HCT116 (cell line): ENCODE measurements at places on chromosomes 6 and 20. TPM values are rescaled to one million over a fixed set of nuclear protein-coding genes. Genes with fewer than 3 reads are reported as not detected.

TRMT11 gene
- total RNA-seq, result 41.8 TPM

DNAH8 gene
- not detected for total RNA-seq

STXBP5 gene
- 12.6 TPM for total RNA-seq

ADGRF5 gene
- total RNA-seq, result 0.17 TPM

DNA sequence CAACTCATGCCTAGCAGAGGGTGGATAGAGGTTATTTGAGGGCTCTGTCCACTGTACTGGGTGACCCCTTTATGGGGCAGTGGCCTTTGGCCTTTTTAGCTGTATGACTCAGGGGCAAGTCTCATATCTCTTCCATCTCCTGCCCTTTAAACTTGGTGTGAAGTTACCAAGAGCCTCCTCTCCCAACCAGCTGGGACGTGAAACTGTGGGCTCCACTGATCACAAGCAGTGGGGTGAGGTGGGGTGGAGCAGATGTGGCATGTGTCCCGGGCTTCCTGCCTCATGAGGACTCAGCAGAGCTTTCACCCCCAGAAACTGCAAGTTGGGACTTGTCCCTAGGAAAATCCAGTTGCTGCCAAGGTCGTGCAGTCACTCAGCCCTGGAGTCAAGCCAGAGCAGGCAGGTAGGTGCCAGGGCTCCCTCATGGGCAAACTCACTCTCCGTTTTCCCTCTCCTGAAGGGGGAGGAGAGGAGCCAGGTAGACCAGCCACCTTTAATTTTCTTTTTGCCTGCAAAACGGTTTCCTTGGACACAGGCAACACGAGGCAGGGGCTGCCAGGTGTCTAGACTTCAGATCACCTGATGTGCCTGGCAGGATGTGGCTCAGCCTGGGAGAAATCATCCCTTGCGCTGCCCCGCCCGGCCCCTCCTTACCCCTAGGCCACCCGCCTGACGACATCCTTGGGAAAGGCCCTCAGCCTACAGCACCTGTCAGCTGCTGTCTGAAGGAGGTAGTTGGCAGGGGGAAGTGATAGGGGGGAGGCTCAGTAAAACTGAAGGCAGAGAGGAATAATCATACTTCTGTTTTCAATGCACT lies 4.0 kb downstream of the CDKN1A start:
- no peak for DNase-seq

- no peak for DNase-seq
Observed at GRCh38 chr20:18978311-18978710, 164.7 kb downstream of the SCP2D1 start.

GRCh38 chr20:64222851-64223525 lies 32.6 kb upstream of the PCMTD2 start:
- no peak for DNase-seq

- DNase-seq, result no peak
Observed at GRCh38 chr6:147892476-147892875, 384.0 kb downstream of the SAMD5 start.

DNA sequence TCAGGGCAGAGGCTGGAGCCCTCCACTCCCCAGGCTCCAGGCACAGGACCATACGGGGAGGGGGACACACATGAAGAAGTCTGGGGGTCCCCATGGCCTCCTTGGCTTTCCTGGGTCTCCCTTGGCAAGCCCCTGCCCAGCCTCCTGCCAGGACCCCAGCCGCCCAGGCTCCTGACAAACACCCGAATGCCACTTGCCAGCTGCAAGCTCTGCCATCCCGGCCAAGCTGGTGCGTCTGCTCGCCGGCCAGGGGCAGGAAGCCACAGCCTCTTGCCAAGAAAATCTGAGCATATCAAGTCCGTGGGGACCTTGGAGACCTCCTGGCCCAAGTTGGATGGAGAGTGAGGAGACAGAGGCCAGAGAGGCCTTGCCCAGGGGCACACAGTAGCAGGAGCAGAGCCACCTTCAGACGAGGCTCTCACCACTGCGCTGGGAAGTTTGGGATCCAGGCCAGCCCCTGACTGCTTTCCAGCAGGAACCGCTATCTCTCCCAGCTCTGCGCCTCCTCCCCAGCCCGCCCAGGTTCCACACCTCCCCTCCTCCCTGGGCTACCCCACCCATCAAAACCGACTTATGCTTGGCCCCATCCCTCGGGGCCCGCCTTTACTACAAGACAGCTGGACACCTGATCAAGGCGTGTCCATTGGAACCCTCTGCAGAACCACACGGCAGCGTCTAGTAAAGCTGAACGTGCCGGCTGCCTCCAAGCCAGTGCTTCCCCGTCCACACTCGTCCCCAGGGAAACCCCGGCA lies 80.2 kb downstream of the GRM4 start:
- no peak for DNase-seq

GRCh38 chr6:83844170-83844569 lies 9.0 kb upstream of the RIPPLY2 start:
- no peak for DNase-seq

DNA sequence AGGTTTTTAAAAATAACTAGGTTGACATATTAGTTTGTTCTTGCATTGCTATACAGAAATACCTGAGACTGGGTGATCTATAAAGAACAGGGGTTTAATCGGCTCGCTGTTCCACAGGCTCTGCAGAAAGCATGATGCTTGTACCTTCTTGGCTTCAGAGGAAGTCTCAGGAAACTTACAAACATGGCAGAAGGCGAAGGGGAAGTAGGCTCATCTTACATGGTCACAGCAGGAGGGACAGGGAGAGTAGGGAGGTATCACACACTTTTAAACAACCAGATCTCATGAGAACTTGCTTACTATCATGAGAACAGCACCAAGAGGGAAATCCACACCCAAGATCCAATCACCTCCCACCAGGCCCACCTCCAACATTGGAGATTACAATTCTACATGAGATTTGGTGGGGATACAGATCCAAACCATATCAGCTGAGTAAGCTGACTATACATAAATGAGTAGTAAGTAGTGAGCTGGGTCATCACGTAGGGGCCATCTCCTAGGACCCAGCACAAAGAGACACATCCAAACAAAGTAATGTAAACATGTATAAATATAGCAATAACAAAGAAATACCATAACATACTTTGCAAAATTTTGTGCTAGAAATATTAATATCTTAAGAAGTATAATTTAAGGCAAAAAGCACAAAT lies 31.4 kb upstream of the SIRPG start:
- no peak for DNase-seq

- peak; percentile 64 for DNase-seq
Observed at GRCh38 chr6:32785781-32786533, 22.6 kb upstream of the HLA-DQB2 start.

DNA sequence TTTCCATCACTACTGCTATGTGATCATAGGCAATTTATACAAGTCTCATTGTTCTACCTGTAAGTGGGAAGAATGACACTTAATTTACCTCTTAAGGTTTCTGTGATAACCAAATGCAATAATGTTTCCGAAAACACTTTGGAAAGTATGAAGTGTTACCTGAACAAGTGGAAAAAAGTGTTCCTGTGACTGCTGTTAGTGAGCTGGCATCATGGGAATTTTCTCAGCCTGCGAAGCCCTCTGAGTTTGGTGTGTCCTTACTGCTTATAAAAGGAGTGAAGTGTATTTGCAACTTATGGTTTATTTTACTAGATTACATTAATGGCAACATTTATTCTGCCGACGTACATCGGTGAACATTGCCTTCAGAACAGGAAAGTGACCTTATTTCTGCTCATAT lies 133.0 kb downstream of the AKAP7 start:
- DNase-seq, result no peak
